ENCODE measurements at places on chromosomes 5 and 9.

GRCh38 chr5:172282272-172283019, 1.1 kb downstream of the UBTD2 start:
- no peak for DNase-seq

- DNase-seq = no peak
Measured at GRCh38 chr9:18485714-18486113, 11.8 kb downstream of the ADAMTSL1 start.

DNA sequence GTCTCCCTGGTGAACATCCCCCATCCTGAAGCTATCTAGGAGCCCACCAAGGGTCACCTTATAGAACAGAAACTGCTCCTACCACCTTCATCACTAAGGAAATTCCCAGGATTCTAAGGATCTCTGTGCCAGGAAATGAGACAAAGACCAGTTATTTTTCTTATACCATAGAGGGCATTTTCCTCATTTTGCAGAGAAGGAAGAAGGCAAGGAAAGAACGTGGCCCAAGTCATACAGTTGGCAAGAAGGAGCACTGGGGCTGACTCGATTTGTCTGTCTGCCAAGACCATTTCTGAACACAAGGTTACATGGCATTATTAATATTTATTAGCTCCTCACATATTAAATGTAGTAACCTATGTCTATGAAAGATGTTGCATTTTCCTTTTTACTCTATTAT, 49.6 kb upstream of the TNFSF15 start:
- no peak for DNase-seq

DNA sequence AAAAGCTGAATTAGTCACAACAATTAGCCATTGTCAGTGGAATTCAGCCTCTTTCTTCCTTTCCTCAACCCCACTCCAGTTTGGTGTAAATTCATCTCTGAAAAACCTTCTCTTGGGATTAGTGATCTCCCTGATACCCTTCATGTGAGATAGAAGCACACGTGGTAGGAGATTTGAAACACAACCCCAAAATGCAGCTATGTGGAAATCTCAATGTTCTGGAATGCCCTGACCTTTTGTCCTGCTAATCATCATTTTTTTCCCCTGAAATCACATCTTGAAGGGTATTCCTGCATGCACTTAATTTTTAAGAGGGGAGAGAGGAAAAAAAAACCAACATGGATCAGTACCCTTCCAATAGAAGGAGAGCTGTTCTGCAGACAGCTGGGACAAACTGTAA, 612.6 kb downstream of the EBF1 start:
- DNase-seq = no peak

- no peak for DNase-seq
Measured at GRCh38 chr5:56330806-56331205, 97.7 kb upstream of the ANKRD55 start.

- no peak for DNase-seq
Measured at GRCh38 chr5:124210111-124210910, 536.1 kb downstream of the ZNF608 start.

GRCh38 chr9:93223260-93224180, 39.6 kb downstream of the WNK2 start:
- no peak for DNase-seq
